ENCODE measurements at places on chromosomes 2 and 18. TPM values are rescaled to one million over a fixed set of nuclear protein-coding genes. Genes with fewer than 3 reads are reported as not detected.

Gene INHA
- total RNA-seq = not detected

Gene ITPRIPL1
- total RNA-seq = 13.3 TPM

Gene C18orf54
- total RNA-seq = 10.2 TPM

GRCh38 chr2:246489-247144, 17.2 kb downstream of the SH3YL1 start:
- DNase-seq = peak; percentile 51

- DNase-seq = no peak
These were observed 24.9 kb downstream of the ACAA2 start for GRCh38 chr18:49788327-49788898.
